AG09319 (cell line): ENCODE measurements at places on chromosomes 1 and 21.

DNA sequence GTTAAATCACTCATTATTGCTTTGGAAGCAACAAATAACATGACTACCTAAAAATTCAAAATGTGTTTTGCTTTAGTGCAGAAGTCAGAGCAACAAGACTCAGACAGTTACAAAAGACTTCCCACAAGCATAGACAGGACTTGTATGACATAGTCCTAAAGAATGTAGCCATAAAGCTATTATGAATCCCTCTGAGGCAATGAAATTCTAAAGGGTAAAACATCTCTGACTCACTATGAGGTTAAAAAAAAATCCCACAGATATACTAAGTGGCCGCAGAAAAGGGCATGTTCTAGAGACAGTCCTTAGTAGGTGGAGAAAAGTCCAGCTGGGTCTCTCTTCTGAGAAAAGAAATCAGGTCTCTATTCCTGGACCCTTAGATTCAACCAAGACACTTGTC lies 4.9 kb downstream of the PRKAB2 start:
- peak; percentile 75 for DNase-seq

DNA sequence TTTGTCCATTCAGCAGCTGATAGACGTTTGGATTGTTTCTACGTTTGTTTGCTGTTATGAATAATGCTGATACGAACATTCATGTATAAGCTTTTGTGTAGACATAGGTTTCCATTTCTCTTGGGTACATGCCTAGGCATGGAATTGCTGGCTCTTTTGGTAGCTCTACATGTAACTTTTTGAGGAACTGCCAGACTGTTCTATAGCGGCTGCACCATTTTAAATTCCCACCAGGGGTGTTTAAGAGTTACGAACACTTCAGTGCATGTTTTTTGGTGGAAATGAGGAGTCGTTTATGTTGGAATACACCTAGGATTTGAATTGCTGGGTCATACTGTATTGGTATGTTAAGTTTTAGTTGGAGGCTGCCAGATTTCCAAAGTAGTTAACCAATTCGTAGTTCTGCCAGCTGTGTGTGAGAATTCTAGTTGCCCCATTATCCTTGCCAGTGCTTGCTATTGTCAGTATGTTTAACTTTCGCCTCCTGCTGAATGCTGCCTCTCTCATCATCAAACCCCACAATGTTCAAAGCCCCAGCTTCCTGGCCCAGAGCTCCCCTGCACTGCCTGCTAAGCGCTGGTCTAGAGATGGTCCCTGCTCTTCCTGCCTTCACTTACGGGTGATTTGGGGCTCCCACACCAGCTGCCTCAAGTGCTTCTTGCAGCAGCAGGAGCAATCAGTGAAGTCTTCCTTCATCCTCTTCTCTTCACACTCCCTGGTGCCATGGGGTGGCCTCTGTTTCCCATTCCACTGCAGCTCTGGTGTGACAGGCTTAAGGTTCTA lies 81.0 kb downstream of the MAN1C1 start:
- DNase-seq, result no peak

DNA sequence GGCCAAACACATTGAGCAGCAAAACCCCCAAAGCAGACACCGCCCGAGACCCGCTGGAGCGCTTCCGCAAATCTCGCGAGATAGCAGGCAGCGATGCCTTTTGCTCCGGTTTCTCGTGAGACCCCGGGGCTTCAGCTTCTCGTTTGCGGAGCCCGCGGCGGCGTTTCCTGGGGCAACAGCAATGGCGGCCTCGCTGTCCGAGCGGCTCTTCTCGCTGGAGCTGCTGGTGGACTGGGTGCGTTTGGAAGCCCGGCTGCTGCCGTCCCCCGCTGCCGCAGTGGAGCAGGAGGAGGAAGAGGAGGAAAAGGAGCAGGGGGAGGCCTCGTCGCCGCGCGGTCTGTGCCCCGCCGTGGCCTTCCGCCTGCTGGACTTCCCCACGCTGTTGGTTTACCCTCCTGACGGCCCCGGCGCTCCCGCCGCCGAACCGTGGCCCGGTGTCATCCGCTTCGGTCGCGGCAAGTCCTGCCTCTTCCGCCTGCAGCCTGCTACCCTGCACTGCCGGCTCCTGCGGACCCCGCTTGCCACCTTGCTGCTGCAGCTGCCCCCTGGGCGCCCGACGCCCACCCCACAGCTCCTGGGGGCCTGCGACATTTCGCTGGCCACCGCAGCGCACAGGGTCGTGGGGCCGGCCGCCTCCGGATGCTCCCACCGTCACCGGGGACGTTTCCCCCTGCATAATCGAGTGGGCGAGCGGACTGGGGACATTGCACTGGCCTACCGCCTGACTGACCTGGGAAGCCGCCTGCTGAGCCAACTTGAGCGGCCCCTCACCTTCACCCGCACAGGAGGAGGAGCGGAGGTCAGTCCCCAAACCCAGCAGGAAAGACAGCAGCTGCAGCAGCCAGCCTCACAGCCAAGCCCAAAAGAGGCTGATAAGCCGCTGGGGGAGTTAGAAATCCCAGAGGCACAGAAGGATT lies at the start of gene MAP10:
Gene MAP10 (plus strand): TSS at position 148 of the 917 bp plus-strand sequence. CDS start 34 bp downstream, at position 182.
- DNase-seq, result no peak

DNA sequence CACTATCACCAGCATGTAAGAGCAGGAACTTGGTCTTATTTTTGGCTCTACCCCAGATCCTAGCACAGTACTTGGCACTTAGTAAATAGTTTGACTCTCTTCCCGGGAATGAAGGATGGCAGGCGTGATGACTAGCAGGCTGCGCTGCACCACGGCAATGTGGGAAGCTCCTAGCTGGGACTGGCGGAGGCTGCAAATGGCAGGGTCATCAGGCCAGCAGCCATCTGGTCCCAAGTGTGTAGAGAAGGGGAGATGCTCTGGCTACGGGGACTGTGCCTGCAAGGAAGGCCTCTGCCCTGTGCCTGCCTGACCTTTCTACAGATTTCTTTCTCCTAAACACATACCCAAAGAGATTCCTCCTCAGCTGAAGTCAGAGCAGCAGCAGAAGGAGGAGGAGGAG lies 95.0 kb downstream of the KCND3 start:
- no peak for DNase-seq

- DNase-seq, result no peak
These were observed 4.8 kb upstream of the ANKRD65 start for GRCh38 chr1:1425753-1426495.
